ENCODE measurements at places on chromosomes 4 and X. TPM values are rescaled to one million over a fixed set of nuclear protein-coding genes. Genes with fewer than 3 reads are reported as not detected.

The DCAF8L1 gene
- not detected for total RNA-seq

The YIPF7 gene
- not detected for total RNA-seq

The DIPK2B gene
- not detected for total RNA-seq

The DDX60 gene
- total RNA-seq, result 7.1 TPM

The ENOX2 gene
- total RNA-seq, result 14.5 TPM

The SPANXA1 gene
- not detected for total RNA-seq

The SHROOM4 gene
- 7.5 TPM for total RNA-seq

The SAGE1 gene
- total RNA-seq, result not detected

The GPR173 gene
- total RNA-seq, result 8.5 TPM

The CD38 gene
- not detected for total RNA-seq

The BGN gene
- 1,195 TPM for total RNA-seq

The PROM1 gene
- 0.10 TPM for total RNA-seq

The SCML2 gene
- 3.3 TPM for total RNA-seq

The GPR119 gene
- total RNA-seq, result not detected

The ASMTL gene
- total RNA-seq, result 20.2 TPM

The GPR50 gene
- total RNA-seq, result not detected

The USP26 gene
- total RNA-seq, result not detected

The SATL1 gene
- 0.15 TPM for total RNA-seq

The TCEAL6 gene
- not detected for total RNA-seq

The ADGRL3 gene
- total RNA-seq, result 19.6 TPM

The GRIA3 gene
- not detected for total RNA-seq

The WDR44 gene
- 20.2 TPM for total RNA-seq

The RHOXF1 gene
- total RNA-seq, result not detected

The SCRG1 gene
- 59.0 TPM for total RNA-seq

The TCEAL7 gene
- total RNA-seq, result 16.5 TPM

The SGMS2 gene
- 71.5 TPM for total RNA-seq

The P2RY4 gene
- total RNA-seq, result not detected

The MAGEC1 gene
- total RNA-seq, result not detected

The MSX1 gene
- 4.8 TPM for total RNA-seq

The GAGE2A gene
- total RNA-seq, result not detected

The TLR8 gene
- total RNA-seq, result not detected

The PRKX gene
- total RNA-seq, result 16.2 TPM

The HSFX4 gene
- not detected for total RNA-seq

The KLHL2 gene
- 16.0 TPM for total RNA-seq

The RASL11B gene
- total RNA-seq, result 8.1 TPM

The PLP1 gene
- total RNA-seq, result 1.2 TPM

The HSFX3 gene
- not detected for total RNA-seq

The SSX2B gene
- total RNA-seq, result not detected

The PHEX gene
- total RNA-seq, result 1.1 TPM

The F8A3 gene
- total RNA-seq, result 6.1 TPM

The ANOS1 gene
- total RNA-seq, result 23.1 TPM
